ENCODE measurements at places on chromosomes 6 and 20.

DNA sequence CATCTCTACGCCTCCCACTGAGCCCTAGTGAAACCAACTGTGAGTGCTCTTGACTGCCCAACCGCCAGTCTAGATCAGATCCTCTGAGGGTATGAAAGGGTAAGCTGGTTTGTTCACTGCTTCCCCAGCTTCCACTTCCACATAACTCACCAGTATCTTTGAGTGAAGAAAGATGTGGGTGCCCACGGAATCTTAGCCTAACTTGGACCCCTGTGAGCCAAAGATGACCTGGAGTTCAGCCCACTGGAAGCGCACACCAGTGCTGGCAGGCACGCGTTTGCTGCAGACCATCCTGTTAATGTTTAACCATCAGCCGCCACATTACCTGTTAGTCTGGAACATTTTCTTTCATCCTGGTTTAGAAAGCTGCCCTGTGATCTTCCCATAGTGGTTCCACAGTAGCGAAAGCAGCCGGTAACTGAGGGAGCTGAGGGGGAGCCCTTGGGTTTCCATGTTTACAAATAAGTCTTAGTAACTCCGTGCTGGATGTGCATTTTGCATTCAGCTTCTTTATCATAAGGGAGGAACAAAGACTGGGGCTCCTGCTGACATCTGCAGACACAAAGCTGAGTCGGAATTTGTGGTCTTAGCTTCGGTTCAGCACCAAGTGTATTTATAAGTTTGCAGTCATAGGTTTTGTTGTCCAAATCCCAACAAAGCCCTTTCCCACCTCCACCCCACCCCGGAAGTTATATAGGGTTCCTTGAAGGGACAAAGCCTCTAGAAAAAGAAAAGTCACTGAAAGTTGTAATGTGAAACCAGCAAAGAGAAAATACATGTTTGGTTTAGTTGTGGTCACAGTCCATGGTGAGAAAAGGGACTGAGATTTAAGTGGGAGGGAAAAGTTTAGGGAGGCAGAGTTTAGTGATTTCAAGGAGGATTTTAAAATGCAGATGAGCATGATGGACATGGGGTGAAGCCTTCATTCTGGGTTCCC, 71.0 kb downstream of the SSR1 start:
- no peak for DNase-seq

GRCh38 chr20:46724343-46724959, 15.0 kb downstream of the SLC2A10 start:
- no peak for DNase-seq

DNA sequence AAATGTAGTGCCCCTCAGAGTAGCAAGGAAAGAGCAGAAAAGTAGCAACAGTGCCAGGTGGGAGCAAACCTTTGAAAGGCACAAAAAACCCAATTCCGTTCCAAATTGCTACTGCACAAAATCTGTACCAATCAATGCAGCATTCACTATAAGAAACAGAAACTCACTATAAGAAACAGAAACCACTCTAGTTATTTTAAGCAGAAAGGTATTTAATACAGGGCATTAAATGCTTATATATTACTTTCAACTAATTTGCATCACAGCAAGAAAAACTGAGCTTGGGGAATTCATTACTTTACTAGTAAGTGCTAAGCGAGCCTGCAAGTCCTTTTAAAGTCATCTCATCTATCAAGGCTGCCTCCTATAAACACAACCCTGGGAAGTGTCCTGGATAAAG, 116.5 kb upstream of the OLIG3 start:
- no peak for DNase-seq

- DNase-seq = no peak
Measured at GRCh38 chr6:1322156-1322555, 10.3 kb downstream of the FOXQ1 start.

GRCh38 chr20:54227751-54228150, 19.9 kb downstream of the PFDN4 start:
- DNase-seq = no peak
